CMK (cell line): ENCODE measurements at places on chromosomes 4 and X.

- DNase-seq = no peak
Observed at GRCh38 chr4:26179316-26179760, 141.5 kb upstream of the RBPJ start.

- no peak for DNase-seq
Observed at GRCh38 chr4:145679520-145679919, 426 bp upstream of the C4orf51 start.

GRCh38 chrX:78748846-78749245 is 1.3 kb downstream of the LPAR4 start:
- no peak for DNase-seq

DNA sequence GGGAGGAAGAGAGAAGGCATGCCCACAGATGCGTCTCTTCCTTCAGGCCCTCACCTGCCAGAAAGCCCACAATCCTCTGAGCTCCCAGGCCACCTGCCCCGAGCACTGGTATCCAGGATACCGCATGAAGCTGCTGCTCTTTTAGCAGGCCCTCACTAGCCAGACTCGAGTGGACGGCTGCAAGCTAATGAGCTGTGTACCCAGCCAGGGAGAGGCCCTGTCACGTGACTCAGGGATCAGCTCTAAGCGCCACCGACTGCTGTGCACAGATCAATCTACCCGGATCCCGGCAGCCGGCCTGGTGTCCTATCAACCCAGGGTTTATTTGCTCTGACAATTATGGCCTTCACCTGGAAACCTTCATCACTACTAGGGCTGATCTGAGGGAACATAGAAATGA is 39.0 kb downstream of the BCOR start:
- DNase-seq = no peak

DNA sequence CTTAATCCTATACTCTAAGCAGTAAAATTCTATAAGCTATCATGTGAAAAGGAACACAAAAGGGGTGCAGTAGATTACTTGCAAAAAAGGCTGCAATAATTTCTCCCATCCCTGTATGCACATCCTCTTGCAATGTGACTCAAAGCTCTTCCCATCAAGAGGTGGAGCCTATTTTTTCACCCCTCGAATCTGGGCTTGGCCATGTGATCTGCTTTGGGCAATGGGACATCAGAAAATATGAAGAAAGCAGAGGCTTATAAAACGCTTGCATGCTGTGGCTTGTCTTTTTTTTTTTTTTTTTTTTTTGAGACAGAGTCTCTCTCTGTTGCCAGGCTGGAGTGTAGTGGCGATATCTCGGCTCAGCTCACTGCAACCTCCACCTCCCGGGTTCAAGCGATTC is 33.0 kb downstream of the GEMIN8 start:
- no peak for DNase-seq

- no peak for DNase-seq
Observed at GRCh38 chr4:48112017-48112667, 21.9 kb downstream of the TXK start.

- DNase-seq = no peak
Observed at GRCh38 chr4:114815760-114816159, 217.2 kb downstream of the UGT8 start.

DNA sequence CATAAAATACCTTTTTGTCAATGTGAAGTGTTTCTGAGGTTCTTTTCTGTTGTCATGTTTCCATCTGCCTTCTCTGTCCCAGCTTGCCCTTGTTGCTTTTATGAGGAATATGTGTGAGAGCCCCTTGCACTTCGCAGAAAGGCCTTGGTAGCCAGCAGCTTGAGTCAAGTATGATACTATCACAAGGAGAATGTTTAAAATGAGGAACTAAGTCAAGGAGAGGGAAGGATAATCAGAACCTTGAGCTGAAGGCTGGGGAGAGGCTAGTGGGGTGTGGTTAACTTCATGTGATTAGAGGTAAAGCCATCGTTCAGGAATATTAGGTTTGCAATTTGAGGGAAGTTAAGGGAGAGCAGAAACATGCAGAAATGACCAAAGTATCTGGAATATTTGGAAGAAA is 12.7 kb downstream of the PGK1 start:
- no peak for DNase-seq

GRCh38 chrX:63330681-63331080 is 20.5 kb downstream of the SPIN4 start:
- DNase-seq = no peak
